ENCODE measurements at places on chromosomes 4 and X.

GRCh38 chr4:76219299-76220055 lies 5.9 kb upstream of the SCARB2 start:
- DNase-seq, result peak; percentile 14

GRCh38 chr4:67694662-67695061 lies 6.3 kb downstream of the UBA6 start:
- DNase-seq, result no peak

GRCh38 chrX:132862562-132862961 lies 95.9 kb downstream of the HS6ST2 start:
- DNase-seq, result no peak

DNA sequence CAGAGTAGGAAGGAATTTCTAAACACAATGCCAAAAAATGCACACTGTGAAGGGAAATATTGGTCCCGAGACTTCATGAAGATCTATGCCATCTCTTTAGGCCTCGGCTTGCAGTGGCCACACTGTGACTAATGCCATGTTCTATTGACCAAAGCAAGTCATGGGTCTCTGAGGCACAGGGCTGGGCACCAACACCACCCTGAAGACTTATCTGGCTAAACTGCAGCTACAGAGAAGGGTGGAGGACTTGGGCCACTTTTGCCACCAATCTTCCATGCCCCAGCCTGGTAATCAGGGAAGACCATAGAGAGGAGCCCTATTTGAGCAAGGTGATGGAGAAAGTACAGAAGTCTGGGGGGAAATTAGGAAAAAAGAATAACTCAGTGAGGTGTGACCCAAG lies 42.1 kb downstream of the HMX1 start:
- no peak for DNase-seq

- no peak for DNase-seq
These were observed 223.8 kb upstream of the MAGEC2 start for GRCh38 chrX:142428916-142429315.

DNA sequence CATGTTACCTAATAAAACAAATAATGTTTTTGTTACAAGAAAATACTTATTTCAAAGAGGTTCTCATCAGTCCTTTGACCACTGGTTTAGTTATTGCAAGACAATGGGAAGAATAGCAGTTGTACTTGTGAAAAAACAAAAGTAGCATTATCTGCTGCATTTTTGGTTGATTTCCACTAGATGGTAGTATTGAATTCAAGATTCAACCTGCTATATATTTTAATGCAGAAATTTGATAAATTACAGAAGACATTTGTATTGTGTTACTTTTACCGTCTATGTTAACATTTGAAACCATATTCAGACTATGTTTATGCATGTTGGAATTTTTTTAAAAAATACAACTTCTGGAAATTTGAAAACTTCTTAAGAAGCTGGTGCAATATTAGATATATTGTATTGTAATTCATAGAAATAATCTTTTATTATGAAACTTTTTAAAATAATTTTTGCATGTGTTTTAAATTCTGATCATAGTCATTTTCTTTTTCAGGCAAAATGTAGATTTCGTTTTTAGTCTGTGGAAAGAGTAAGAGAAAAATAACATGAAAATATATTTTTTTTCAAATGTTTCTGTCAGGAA lies 56.4 kb downstream of the SPCS3 start:
- DNase-seq, result peak; percentile 23

DNA sequence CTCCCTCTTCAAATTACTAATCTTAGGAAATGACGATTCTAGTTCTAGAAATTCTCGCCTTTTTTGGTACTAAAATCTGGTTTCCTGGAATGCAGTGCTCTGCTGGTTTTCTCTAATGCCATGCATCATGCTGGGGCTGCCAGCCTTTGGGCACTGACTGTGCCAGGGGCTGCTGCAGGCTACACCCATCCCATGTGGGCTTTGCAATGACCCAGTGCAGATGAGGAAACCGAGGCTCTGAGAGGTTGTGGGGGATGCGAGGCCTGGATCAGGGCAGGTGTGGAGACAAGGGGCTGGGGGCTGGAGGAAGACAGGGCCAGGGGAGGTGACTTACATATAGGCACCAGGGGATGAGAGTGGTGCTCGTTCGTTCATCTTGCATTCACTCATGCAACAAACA lies 95.3 kb downstream of the HMX1 start:
- no peak for DNase-seq

DNA sequence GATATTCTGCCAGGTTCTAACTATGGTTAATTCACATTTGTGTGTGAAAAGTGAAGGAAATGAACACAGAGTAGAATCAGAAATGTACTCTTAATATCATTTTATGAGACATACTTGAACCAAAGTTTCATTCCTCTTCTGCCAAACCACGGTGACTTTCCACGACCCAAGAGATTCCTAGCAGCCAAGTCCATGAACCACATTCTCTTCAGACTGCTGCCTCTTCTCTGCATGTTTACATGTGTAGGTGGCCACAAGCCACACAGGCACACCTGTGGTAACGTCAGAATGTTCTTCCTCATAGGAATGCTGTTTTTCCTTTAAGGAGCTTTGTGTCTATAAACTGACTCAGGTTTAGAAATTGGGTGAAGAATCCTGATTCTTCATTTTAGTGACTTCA lies 1411.2 kb downstream of the RAPGEF2 start:
- DNase-seq, result peak; percentile 57

- DNase-seq, result peak; percentile 3
These were observed 179.1 kb upstream of the MAB21L2 start for GRCh38 chr4:150402871-150403272.

DNA sequence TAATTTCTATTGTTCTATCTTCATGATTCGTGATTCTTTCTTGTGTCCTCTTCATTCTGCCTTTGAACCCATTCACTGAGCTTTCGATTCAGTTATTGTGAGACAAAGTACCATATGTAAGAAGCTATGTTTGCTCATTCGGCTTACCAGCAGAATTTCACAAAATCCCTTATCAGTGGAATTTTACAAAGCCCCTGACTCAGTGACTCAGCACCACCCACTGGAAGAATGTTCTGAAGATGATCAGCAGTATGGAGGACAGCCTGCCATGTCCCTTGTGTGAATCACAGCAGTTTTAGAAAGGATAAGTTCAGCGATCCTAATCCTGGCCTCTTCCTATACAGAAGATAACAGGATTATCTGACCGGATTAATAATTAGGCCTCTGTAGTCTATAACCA lies 5.8 kb upstream of the UXT start:
- no peak for DNase-seq

DNA sequence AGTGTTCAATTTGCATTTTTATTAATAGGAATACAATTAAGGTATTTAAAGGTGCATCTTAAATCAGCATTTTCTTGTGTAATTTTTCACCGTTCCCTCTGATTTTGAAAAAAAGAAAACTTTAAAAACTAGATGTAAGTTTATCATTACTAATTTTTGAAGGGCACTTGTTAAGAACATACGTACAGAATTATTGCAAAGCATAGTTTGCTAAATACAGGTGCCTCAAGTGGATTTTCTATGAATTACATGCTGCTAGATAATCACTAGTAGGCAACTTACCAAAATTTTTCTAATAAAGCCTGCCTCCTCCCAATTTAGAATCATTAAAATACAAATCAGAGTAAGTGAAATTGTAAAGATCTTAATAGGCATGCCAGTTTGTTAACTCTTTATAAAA lies 8.5 kb downstream of the CNKSR2 start:
- no peak for DNase-seq

GRCh38 chr4:8690216-8691150 lies 97.9 kb downstream of the CPZ start:
- no peak for DNase-seq

GRCh38 chrX:12955882-12956703 lies 18.8 kb upstream of the TMSB4X start:
- DNase-seq, result peak; percentile 81

GRCh38 chr4:83793481-83793880 lies 257.6 kb downstream of the GPAT3 start:
- DNase-seq, result no peak

Data from fibroblast of lung (primary cell).